ENCODE measurements at places on chromosomes 4 and X.

DNA sequence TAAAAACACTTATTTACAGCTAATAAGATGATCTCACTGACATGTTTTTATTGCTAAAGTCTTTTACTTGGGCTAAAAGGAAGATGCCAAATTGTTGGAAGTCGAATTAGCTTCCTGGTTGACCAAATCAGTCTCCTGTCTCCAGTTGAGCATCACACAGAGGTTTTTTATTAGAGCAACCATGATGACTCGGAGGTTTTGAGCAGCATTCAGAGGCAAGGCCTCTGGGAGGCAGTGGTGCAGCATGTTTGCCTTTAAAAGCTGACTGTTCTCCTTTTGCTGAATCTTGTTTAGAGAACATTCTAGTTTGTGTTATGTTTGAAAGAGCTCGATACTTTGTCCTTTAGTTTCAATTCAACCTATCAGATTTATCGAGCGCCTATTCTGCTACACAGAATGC is 2.1 kb downstream of the UCHL1 start:
- no peak for DNase-seq

DNA sequence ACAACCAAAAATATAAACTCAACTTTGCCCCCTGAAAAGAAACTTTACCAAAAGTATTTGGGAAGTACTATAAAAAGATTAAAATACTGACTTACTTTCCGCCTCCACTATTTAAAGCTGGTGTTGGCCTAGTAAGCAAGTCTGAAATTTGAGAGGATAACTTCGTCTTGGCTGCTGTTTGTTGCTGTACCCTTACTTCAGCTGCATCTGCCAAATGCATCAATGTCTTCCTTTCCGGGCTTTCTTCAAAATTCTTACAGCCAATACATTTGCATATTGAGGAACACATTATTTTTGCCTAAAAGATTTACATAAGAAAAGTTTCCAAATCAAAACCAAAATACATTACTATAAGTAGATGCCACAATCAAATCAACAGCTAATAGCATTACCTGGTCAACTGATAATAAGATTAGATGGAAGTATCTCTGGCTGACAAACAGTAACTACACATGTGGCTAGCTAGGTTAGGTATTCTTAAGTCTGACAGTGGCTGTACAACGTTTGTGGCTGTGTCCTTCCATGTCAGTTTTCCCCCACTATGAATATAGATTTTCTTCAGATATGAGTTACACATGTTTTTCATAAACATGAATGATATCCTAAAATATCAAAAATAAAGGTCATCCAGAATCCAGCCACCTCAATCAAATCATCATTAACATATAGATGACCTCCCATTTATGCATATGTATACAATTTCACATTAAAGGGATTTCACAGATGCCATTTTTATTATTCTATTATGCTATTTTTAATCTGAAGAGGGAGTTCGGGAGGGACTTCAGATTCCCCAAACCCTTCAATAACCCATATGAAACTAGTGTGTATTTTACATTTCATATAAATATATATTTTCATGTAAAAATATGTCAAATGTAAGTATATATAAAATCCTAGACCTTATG is 30.6 kb downstream of the THAP9 start:
- DNase-seq = no peak

GRCh38 chr4:180542445-180543100 is 1700.6 kb upstream of the TENM3 start:
- DNase-seq = no peak

- DNase-seq = no peak
These were observed 193.1 kb downstream of the SLIT2 start for GRCh38 chr4:20444599-20445337.

- DNase-seq = no peak
These were observed 3.5 kb upstream of the SLIT2 start for GRCh38 chr4:20248155-20248558.
